ENCODE measurements at places on chromosomes 2 and 18.

DNA sequence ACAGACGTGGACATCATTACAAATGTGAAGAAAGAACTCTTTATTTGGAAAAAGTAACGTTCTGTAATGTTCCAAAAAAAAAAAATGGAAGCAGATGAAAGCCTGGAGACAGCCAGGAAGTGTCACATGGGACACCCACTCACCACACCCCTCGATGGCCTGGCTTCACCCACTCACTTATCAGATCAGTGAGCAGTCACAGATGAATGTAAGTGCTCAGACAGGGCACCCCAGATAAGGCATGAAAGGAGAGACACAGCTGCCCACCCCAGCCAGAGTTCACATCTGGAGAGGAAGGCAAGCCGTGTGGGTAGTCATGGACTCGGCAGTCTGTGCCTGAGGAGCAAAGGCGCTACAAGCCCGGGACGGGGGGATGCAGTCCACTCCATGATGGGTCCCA is 105.2 kb downstream of the SEPTIN10 start:
- no peak for DNase-seq

GRCh38 chr2:223414646-223415045 is 187.5 kb downstream of the SCG2 start:
- no peak for DNase-seq

GRCh38 chr2:233404222-233404621 is 49.9 kb downstream of the DGKD start:
- DNase-seq: peak; percentile 55

DNA sequence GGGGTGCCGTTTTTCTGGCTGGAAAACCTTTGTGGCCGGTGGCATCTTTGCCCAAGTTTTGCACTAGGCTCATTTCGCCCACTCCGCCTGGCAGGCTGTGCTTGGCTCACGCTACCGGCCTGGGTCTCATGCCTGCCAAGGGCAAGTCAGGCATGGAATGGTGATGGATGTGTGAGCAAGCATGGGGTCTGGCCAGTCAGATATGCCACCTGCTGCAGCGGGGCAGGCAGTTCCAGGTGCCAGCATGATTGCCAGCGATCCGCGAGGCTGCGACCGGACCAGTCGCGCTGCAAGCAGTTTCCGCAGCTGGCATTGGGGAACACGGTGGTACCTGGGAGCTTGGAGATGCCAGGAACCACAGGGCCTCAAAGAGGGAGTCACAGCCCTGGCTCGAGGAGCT is 40.6 kb downstream of the TAF1B start:
- DNase-seq: no peak

DNA sequence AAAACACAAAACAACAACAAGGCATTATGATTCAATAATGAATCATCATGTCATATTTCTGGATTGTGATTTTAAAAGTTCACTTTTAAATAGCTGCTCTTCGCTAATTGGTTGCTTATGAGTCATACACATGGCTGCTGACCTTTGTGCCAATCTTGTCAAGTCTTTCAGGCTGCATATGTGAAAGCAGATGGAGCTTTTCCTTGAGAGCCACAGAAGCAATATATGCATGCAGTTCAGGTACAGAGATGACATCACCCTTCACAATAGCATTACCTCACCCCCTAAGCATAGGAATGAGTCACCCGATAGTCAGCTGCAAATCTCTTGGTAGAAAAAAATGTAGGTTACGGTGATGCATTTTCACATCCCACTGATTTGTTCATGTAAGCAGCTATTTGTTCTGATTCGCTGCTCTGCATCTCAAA is 27.2 kb downstream of the EIF2AK3 start:
- DNase-seq: peak; percentile 21

DNA sequence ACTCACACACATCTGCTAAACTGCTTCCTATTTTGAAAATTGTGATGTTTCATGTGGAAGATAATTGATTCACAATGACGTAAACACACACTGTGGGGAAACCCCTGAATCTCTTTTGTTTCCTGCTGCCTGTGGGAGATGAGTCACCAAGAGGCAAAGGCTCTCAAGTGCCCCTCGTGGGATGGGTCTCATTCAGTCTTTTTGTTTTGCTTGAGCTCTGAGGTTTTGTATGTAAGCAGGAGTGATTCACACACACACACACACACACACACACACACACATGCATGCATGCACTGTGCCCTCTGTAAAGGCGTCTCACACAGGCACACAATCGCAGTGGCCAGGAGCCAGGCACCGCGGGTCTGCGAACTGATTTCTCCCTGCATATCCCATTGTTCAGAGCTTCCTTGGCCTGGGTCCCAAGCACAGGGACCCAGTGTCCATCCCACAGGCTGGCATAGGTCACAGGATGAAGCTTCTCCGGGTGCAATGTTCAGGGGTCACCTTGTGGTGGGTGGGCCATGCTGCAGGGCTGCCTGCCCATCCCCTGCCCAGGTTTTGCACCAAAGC is 12.1 kb upstream of the ARHGEF4 start:
- DNase-seq: peak; percentile 32

DNA sequence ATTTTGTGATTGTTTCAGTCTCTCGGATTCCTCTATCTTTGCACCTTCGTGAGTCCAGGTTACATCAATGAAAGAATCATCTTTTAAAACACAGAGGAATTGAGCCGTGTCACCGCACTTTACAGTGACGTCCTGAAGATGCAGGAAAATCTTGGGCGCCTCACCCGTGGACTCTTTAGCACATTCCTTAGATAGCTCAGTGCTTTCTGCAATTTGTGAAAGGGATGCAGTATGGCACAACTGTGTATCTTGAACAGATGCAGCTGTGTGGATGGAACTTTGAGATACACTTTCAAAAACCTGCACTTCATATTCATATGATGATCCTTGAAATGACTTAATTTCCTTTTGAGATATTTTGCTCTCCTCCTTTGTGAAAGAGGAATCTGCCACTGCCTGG is 50.9 kb downstream of the TTN start:
- no peak for DNase-seq

DNA sequence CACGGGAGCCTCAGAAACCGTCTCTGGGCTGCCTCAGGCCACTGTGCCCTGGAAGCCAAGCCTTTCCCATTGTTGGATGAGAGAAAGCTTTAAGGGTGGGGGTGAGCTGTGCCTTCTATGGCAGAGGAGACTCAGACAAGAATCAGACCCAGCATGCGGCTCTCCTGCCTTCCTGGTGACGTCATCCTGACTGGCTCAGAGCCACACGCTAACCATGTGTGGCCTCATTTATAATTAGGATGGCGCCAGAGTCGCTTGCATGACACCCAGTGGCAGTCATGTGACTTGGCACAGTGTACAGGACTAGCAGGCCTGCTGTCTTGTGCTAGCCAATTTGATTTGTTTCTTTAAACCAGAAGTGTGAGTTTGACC is 99.1 kb downstream of the SH3BP4 start:
- DNase-seq: no peak

DNA sequence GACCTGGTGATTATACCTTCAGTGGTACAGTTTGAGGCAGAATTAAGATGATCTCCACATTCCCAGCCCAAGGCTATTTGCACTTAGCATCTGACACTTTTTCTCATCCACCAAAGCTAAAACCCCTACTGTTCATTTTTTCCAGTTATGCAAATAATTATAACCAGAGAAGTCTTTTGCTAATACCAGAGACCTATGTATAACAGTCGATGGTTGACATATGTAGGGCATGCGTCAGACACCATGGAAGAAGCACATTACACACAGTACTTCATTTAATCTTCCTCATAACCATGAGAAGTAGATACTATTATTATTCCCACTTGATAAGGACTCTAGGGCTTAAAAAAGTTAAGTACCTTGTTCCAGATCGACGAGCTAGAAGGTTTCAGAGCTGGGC is 36.5 kb downstream of the AP1S3 start:
- DNase-seq: no peak

- no peak for DNase-seq
Observed at GRCh38 chr2:126943612-126944348, 45.1 kb downstream of the TEX51 start.

GRCh38 chr2:37037771-37038170 is 46.4 kb downstream of the HEATR5B start:
- no peak for DNase-seq

DNA sequence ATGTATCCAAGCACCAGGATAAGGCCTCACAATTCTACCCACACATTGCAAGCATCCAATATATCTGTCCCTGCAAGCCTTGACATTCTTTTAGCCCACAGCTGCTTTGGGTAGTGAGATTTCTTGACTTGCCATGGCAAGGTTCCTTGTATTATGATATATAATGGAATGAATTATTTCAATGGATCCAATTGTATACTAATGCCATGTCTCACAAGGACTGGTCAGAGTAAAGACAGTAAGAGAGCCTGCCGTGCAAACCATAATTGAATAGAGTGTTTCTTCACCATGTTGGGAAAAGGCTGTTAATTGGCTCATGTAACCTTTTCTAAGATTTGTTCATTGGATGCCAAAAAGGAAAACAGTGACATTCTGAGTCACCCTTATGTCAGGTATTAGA is 64.3 kb upstream of the RBBP8 start:
- no peak for DNase-seq

- DNase-seq: no peak
Observed at GRCh38 chr2:217664761-217665160, 338.0 kb downstream of the TNS1 start.

DNA sequence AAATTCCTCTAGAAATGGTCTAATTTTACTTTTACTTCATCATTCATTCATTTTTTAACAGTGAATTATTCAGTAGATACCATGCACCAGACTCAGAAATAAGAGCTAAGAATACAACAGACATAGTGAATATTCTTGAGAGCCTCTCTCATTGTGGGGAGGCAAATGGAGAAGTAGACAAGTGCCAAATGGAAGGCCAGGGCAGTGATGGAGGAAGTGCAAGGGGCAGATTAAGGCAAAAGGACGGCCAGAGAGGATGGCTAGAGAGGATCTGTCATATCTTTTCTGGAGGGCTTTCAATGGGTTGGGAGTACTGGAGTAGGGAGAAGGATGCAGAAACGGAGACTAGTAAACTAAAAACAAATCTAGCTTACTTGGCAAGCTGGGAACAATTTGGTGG is 19.0 kb upstream of the RMDN2 start:
- no peak for DNase-seq

- DNase-seq: no peak
Observed at GRCh38 chr2:101063352-101064124, 61.4 kb downstream of the RPL31 start.

DNA sequence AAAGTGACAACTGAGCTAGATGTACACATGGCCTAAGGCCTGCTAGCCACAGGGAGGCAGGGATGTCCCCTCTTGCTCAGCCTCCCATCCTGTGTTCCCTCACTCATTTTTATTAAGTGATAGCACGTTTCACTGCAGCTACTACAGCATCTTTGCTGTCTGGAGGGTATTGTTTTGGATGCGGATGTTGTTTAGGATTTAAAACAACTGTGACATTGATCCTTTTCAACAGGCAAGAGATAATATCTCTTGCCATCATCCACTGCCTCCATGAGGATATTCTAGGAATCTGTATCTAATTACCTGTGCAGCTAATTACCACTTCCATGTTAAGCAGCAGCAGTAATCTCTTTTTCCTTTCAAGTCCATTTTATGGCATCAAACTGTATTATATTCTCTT is 345.4 kb downstream of the PARD3B start:
- DNase-seq: no peak

- no peak for DNase-seq
Observed at GRCh38 chr2:218986148-218986761, 1.3 kb upstream of the FEV start.

GRCh38 chr2:43142921-43143438 is 83.4 kb downstream of the ZFP36L2 start:
- DNase-seq: no peak

- DNase-seq: no peak
Observed at GRCh38 chr2:185618625-185619024, 120.0 kb upstream of the FSIP2 start.

- DNase-seq: peak; percentile 60
Observed at GRCh38 chr2:190486037-190486623, 48.4 kb downstream of the NEMP2 start.

- DNase-seq: no peak
Observed at GRCh38 chr2:142596334-142597088, 281.0 kb upstream of the KYNU start.

DNA sequence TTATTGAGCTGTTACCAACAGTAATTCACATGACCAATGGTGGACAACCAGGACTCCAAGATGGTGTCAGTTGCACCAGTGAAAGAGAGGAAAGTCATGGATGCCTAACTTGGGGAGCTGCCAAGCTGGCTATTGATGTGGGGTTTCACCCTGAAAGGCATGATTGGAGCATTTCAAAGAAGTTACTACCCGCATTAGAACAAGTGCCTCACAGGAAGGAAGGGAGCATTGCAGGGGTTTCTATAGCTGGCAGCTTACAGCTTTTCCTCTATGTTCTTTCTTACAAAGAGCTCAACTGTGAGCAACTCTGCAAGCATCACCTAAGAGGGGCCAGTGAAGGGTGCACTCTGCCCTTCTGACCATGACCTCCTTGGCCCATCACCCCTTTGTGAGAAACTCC is 93.1 kb downstream of the TNFRSF11A start:
- DNase-seq: no peak

- DNase-seq: no peak
Observed at GRCh38 chr2:226683944-226684562, 115.6 kb downstream of the IRS1 start.

DNA sequence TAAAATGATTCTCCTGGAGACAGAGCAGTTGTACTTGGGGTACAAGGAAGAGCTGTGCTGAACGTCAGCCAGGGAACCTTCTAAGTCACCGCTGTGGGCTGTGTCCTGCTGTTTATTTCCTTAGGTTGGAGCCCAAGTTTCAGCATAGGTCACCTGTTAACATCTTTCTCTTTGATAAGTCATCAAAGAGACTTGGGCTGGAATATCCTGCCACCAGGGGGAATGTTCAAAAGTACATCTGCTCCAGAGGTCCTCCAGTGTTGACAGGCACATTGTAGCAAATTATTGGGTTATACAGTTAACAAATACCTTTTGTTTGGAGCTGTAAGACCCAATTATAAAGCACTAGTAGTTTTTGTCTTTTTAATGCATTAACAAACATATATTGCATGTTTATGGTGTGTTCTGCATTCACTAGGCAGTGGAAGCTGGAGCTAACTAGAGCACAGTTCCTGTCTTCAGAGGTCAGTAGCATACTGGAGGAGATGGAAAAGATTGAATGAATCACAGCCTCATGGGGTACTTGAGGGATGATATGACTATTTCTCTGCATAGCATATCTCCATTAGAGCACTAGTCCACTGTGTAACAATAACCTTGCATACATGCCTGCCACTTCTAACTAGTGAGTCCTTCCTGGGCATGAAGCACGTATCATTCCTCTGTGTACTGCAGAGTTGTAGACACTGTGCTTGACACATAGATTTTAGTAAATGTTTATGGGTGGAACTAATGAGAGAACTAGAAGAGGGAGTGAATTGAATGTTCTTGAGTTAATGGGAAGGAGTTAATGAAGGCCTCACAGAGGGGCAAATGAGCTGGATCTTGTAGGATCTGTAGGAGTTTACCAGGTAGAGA is 182.1 kb downstream of the AGAP1 start:
- no peak for DNase-seq

DNA sequence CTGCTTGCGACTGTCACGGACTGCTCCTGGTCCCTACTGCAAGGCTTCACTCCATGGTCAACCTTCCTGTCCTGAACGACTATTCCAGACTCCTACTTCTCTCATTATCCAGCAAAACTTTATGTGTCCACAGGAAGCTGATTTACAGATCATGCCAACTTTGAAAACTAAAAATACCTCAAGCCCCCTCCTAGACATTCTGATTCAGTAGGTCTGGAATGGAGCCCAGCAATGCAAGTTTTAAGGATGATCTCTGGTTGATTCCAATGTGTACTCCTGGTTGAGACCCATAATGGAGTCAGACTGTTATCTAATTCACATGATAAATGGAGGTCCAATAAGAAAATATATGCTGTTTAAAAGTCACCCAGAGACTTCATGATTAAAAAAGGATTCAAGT is 13.1 kb upstream of the LRATD1 start:
- no peak for DNase-seq

GRCh38 chr2:42918041-42918440 is 125.7 kb upstream of the HAAO start:
- DNase-seq: no peak
